Psoas muscle (tissue), 8 donors: ENCODE measurements at places on chromosomes 5 and 9. TPM values are rescaled to one million over a fixed set of nuclear protein-coding genes. Genes with fewer than 3 reads are reported as not detected.

Gene PCDHGA11
- 0.94 TPM for total RNA-seq

Gene IFNA1
- total RNA-seq: not detected

Gene SLIT3
- total RNA-seq: 3.2 TPM

Gene ZCCHC9
- 9.6 TPM for total RNA-seq

Gene PLEKHG4B
- not detected for total RNA-seq

- no peak for DNase-seq
Observed at GRCh38 chr9:116605060-116605459, 82.0 kb upstream of the TRIM32 start.

DNA sequence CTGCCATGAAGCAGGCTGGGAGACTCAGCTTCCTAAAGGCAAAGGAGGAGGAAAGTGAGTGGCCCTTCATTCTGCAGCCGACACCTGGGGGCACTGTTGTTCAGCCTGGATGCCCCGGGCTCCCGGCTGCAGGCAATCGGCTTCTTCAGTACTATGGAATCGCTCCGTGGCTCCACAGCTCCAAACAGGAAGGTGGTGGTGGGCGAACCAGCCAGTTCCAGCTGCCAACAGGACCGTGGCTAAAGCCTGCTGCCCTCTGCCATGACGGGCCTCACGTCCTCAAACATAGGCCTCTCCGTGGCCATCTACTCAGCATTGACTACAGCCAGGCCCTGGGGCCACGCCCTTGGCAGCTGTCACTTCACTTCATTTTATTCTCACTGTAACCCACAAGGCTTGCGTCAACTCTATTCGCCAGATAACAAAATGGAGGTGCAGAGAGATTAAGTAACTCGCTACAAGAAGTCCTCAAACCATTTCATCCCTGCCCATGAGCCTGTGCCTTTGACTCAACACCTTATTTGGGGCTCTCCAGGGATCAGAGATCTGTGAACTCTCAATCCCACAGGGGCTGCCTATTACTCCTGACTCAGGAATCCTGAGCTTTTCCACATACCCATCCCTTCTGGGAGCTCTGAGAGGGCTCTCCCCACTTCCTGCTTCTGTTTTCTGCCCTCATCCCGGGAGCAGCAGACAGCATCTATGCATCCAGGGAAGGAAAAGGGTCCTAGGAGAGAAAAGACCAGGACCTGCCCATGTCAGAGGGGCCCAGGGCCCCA, 38.0 kb downstream of the PAX5 start:
- no peak for DNase-seq

GRCh38 chr9:123450098-123450770, 94.2 kb downstream of the CRB2 start:
- no peak for DNase-seq

DNA sequence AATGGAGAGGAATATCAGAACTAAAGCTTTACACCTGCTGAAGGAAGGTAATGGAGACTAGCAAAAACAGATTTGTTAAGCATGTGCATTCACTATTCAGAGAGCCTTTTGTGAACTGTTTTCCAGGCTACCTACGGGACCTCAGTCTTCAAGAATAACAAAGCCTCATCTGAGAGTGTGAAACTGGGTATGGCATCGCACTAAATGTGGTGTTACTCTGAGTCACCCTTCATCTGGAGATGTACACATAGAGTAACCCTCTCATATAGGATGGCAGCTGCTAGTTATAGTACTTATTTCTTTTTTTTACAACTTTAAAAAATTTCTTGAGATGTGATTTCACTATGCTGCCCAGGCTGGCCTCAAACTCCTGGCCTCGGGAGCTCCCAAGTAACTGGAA, 306.8 kb downstream of the ZNF608 start:
- DNase-seq: no peak

- DNase-seq: peak; percentile 67
Observed at GRCh38 chr5:135208903-135209721, 175.1 kb upstream of the PITX1 start.

DNA sequence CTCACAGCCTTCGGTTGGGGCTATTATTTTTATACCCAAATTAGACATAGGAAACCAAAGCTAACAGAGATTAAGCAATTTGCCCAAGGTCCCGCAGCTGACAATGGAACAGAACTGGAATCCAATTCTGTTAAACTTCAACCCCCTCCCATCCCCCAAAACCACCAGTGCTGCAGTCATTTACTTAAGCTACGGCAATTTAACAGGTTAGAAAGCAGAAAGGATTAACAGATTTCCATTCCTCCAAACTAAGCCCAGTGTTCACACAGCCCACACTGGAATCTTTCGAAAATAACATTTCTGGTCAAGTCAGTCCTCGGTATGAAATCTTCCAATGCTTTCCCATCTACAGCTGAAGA, 1023.1 kb upstream of the DMAC1 start:
- no peak for DNase-seq

GRCh38 chr5:86679529-86679928, 61.8 kb downstream of the COX7C start:
- DNase-seq: no peak

- DNase-seq: no peak
Observed at GRCh38 chr5:116544531-116545241, 29.9 kb downstream of the SEMA6A start.

DNA sequence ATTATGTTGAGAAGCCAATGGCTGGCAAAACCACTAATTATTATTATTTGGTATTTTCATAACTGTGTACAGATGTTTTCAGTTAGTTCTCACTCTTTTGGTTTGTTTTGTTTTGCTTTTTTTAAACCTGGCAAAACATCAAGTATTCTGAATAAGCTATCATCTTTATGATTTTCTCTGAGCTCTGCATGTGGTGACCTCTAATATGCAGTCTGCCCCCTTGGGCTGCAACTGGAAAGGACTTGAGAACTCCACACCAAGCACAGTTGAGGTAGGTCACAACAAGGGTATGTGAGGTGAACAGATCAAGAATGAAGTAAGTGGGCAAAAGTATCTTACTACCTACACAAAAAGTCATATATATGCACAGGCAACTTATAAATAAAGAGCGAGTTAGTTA, 202.2 kb downstream of the NFIB start:
- DNase-seq: no peak

DNA sequence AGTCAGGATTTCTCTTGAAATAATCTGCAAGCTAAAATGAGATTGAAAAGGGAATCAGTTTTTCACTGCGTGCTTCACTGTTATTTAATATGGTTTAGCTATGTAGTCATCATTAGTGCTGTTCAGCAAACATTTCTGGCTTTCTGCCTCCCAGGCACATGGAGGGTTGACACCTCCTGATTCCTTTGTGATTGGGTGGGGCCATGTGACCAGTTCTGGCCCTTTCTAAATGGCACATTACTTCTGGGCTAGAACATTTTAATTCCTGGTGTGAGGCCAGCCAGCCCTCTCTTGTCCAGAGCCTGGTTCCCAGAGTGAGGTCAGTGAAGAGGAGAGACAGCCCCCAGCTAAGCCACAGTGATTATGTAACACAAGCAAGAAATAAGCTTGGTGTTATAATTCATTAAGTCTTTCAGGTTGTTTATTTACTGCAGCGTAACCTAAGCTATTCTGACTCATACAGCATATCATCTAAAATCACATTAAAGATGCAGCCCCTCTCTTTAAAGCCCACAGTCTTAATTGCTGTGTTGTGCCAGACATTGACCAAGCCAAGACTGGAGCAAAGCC, 17.4 kb upstream of the ARSI start:
- peak; percentile 76 for DNase-seq

DNA sequence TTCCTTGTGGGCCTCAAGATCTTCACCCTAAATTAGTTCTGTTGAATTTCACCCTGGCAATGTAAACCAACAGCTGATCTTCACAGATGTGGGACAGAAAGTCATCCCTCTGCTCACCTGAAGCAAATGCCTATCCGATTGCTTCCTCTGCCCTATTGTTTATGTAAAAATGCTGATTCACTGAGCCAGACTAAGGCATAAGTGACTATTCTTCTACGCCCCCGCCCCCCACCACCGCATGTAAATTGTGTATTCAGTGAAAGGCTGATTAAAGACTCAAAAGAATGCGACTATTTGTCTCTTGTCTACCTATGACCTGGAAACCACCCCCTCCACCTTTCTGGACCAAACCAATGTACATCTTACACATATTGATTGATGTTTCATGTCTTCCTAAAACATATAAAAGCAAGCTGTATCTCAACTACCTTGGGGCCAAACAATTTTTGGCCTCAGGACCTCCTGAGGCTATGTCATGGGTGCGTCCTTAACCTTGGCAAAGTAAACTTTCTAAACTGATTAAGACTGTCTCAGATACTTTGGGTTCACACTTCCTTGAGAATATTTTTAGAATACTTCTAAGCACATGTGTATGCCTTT, 129.7 kb upstream of the BOD1 start:
- no peak for DNase-seq

DNA sequence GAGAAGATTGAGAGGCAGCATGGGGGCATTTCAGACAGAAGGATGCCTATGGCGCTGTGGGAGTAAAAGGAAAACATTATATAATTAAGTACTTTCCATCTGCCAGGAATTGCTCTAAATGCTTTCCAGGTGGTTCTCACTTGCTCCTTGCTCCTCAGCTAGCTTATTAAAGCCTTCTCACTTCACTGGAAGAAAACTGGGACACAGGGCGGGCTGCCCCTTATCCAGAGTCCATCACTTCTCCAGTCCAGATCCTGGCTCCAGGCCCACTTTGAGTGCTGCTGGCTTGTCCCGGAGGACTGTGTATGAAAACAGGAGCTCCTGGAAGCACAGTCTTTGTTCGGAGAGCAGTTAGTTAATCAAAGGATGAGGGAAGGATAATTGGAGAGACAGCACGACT, 409.9 kb upstream of the ADAMTS16 start:
- DNase-seq: no peak

DNA sequence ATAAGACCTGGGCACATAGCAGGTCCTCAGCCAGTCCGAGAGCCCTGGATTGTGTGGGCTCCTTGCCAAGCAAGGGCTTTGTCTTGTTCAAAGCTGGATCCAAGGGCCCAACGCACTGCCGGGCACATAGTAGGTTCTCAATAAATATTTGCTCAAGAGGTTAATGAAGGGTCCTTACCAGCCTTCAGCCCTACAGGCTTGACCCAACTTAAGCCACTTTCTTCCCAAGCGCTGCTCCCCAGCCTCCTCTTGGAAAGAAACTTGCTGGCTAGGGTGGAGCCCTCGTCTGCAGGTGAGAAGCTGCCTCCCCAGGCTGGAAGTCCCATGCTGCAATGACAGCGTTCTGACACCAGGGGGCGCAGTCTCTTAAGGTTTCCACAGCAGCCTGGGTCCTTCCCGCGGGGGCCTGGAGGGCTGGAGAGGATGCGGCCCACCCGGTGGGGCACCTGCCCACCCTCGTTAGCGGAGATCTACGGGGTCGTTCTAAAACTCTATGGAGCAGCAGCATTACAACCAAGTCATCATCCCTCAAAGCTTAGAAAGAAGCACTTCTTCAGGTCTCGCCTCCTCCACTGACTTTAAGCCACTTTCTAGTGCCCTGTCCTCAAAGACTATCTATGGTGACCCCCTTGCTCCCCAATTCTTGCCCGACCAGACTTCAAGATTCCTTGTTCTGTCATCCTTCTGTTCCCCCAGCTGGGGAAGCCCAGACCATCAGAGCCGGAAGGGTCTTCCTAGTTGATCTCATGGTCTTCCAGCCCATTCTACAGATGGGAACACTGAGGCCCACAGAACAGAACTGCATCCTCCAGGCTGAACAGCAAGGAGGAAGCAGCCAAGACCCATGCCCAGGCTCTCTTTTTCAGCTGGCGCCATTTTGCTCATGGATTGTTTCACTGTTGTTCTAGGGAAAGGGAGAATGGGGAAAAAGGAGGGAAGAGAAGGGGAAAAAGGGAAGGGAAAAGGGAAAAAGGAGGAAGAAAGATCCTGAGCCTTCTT, 115.4 kb downstream of the LHX2 start:
- DNase-seq: peak; percentile 82
